Germinal center (tissue), 1 donor: ENCODE measurements at places on chromosomes 4 and X.

DNA sequence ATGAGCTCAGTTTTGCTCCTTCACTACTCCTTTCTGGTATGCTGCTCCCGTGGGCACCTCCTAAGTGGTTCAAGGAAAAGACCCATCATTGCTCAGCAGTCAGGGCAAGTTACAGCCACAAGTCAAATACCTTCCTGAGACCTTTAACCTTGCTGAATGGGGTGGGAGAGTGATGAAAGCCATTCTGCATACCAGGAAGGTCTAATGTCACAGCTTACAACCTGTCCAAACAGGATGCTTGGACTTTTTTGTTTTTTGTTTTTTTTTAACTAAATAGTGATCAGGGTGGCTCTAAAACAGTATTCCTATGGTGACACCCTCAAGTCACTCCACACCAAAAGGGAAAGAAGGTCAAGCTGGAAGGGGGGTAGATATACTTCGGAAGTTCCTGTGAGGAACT, 93.1 kb downstream of the GPC3 start:
- no peak for DNase-seq

- no peak for DNase-seq
These were observed 29.8 kb downstream of the SGMS2 start for GRCh38 chr4:107854356-107855022.

GRCh38 chrX:79147477-79147876, 3.0 kb downstream of the GPR174 start:
- no peak for DNase-seq

DNA sequence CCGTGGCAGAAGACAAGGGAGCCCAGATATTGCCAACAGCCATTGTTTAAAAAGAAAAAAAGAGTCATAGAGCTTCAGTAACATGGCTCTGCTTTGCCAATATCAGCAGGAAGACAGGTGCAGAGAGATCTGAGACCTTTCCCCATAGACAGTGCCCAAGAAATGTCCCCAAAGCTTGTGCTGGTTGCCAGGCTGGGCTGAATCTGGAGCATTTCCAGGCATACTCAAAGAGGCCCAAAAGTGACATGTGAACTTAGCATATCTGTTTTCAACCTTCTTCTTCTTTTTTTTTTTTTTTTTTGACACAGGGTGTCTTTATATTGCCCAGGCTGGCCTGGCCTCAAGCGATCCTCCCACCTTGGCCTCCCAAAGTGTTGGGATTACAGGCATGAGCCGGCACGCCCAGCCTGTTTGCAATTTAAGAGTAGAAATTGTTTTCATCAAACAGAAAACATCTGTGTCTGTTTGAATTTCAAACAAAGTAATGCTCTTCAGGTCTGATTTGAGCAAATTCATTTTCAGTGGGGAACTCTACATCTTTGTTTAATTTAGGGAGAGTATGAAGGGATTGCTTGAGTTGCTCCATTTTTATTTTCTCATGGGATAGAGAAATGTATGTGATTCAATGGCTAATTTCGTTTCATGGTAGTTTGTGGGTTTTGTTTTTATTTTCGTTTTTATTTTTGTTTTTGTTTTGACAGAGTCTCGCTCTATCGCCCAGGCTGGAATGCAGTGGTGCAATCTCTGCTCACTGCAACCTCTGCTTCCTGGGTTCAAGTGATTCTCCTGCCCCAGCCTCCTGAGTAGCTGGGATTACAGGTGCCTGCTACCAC, 56.6 kb upstream of the RBM47 start:
- DNase-seq: no peak

GRCh38 chr4:26557164-26557563, 26.7 kb upstream of the TBC1D19 start:
- no peak for DNase-seq
